ENCODE measurements at places on chromosomes 3 and 15.

DNA sequence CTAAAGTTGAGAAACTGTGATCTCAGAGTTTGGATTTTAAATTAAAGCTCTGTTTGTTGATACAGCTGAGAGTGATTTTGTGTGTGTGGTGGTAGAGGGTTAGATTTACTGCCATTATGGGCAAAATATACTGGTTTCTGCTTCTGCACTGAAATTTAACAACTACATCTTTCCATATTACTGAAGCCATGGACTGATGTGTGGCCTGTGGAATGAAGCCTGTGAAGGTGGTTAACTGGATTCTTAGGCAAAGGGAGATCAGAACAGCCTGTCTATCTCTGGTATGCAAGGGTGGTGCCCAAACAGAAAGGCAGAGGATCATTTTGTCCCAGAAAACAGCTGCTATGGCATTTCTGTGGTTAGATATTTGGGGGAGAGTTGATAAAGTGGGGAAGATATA, 297.3 kb upstream of the THBS1 start:
- no peak for DNase-seq

DNA sequence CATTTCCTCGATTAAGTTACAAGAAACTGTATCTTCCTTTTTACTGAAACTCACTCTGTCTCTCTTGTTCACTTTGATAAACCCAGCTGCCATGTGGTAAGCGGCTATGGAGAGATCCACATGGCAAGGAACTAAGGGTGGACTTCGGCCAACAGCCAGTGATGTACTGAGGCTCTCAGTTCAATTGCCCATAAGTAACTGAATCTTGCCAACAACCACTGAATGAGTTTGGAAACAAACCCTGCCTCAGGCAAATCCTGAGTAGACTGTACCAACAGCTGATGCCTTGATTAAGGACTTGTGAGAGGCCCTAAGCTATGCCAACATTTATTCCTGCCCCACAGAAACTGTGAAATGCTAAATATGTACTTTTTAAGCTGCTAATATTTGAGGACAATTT, 433.5 kb downstream of the PLOD2 start:
- DNase-seq = no peak

- no peak for DNase-seq
Observed at GRCh38 chr3:71262364-71263265, 320.9 kb downstream of the FOXP1 start.

- peak; percentile 17 for DNase-seq
Observed at GRCh38 chr3:141798448-141798845, 35.2 kb downstream of the GRK7 start.

- no peak for DNase-seq
Observed at GRCh38 chr3:37026851-37027250, 33.5 kb downstream of the MLH1 start.

DNA sequence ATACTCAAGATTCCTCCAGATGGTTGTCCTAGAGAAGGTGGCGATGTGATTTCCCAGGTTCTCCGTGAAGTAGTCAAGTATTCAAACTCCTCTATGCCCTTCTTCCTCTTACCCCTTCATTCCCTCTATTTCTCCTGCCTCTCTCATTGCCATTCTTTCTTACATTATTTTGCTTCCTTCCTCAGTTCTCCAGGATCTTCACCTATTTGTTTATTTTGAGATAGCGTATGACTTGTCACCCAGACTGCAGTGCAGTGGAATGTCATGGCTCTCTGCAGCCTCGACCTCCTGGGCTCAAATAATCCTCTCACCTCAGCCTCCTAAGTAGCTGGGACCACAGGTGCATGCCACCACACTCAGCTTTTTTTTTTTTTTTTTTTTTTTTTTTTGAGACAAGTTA, 1.8 kb upstream of the ITPKA start:
- DNase-seq = no peak

- no peak for DNase-seq
Observed at GRCh38 chr15:88613074-88613944, 7.8 kb upstream of the AEN start.

GRCh38 chr3:133842158-133842557, 36.5 kb downstream of the SRPRB start:
- no peak for DNase-seq

GRCh38 chr3:187447737-187448136, 79.6 kb downstream of the RTP4 start:
- DNase-seq = no peak

- no peak for DNase-seq
Observed at GRCh38 chr15:80090879-80091503, 31.5 kb downstream of the ZFAND6 start.

DNA sequence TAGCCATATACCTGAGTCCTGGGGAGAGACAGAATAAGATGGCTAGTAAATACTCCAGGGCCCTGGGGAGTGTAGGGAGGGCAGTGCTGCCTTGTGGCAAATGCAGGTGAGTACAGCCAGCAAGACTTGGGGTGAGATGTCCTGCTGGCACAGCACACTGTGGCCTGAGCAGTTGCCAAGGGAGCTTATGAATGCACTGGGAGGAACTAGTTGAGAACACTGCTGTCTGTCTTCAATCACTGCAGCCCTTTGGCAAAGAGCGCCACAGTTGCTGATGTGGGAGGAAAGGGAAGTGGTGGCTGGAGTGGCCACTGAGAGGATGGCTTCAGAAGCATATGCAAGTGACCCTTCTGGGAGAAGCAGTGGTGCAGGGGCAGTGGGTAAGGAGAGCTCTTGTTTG, 264.6 kb downstream of the RORA start:
- no peak for DNase-seq

DNA sequence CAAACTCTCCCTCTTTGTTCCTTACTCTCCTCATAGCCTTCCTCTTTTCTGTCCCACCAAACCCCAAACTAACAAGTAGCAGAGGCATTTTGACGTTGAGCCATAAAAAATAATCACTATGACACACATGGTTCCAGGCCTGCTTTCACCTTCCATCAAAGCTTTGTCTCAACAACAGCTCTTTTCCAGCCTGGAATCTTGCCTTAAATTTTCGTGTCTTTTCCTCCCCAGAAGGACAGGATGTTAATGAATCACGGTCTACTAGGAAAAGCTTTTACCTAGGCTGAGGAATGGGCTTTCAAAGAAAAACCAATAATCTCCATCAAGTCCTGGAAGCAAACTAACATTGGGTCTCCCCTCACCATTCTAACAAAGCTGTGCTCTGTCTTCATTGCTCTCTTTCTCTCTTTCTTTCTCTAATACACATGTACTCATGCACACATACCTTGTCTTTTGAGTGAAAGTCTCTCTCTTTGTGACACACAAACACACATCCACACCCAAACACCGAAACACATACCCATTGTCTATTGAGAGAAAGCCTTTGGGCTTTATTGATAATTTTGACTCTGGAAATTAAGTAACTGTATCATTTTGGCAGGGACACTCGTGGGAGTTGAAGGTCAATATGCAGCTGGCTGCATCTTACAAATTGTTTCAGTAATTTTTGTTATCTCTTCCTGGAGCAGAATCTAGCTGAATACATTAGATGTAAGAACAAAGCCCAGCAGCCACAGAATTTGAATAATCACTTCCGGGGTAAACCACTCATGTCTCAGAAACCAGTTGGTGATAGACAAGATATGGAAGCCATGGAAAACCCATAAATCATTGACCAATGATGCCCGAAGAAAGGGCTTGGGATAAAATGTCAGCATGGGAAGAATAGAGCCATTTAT, 107.4 kb upstream of the SLC4A7 start:
- no peak for DNase-seq

GRCh38 chr3:57948781-57949242, 59.4 kb upstream of the FLNB start:
- DNase-seq = no peak

DNA sequence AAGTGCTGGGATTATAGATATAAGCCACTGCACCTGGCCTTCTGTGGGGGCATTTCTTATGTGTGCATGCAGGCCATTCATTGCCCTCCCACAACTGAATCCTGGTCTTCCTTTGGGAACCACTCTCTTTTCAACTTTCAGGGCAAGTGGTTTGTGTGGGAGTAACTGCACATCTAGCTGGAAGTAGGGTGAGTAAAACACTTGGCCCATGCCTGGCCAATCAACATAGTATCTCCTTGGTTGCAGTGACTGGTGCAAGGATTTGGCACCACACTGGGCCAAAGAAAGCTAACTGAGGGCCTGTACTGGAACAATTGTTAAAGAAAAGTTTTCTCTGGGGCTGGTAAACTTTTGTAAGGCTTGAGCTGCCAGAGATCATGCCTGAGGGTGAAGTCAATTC, 189.2 kb upstream of the FEZF2 start:
- DNase-seq = no peak

GRCh38 chr3:112319516-112320276, 13.3 kb upstream of the CD200 start:
- DNase-seq = no peak

DNA sequence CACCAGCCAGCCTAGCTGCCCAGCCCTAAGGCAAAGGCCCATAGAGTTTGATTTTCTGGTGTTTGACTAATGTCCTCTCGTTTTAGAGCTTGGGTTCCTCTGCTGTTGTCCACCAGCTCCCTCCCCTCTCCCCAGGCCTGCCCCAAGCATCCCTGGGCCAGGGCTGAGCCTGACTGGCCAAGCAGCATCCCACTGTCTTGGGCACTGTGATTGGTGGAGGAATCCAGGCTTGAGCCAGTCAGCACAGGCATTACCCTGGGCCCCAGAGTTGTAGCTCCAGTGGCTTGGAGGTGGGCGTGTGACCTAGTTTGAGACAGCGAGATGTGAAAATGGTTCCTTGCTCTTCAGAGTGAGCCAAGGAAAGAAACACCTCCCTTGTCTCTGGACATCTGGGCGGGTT, 155.3 kb upstream of the MEF2A start:
- DNase-seq = no peak
